ENCODE measurements at places on chromosomes 13 and 19.

GRCh38 chr19:799076-799881 lies 2.0 kb downstream of the PTBP1 start:
- no peak for DNase-seq

- DNase-seq: peak; percentile 52
Measured at GRCh38 chr19:35757231-35757748, 461 bp upstream of the HSPB6 start.

- DNase-seq: no peak
Measured at GRCh38 chr19:15113245-15114152, 6.3 kb downstream of the SYDE1 start.

- DNase-seq: no peak
Measured at GRCh38 chr13:77836423-77836822, 82.2 kb downstream of the EDNRB start.

- no peak for DNase-seq
Measured at GRCh38 chr13:45879666-45880065, 28.1 kb upstream of the SIAH3 start.

GRCh38 chr19:46101293-46101692 lies 23.2 kb downstream of the IGFL3 start:
- DNase-seq: no peak

- no peak for DNase-seq
Measured at GRCh38 chr13:67069117-67069767, 160.9 kb downstream of the PCDH9 start.

- peak; percentile 62 for DNase-seq
Measured at GRCh38 chr19:10295305-10295846, 5.6 kb downstream of the ICAM5 start.

GRCh38 chr19:33502521-33502920 lies 19.1 kb downstream of the PEPD start:
- no peak for DNase-seq

GRCh38 chr19:37572203-37572602 lies 22.4 kb downstream of the ZNF571 start:
- no peak for DNase-seq

DNA sequence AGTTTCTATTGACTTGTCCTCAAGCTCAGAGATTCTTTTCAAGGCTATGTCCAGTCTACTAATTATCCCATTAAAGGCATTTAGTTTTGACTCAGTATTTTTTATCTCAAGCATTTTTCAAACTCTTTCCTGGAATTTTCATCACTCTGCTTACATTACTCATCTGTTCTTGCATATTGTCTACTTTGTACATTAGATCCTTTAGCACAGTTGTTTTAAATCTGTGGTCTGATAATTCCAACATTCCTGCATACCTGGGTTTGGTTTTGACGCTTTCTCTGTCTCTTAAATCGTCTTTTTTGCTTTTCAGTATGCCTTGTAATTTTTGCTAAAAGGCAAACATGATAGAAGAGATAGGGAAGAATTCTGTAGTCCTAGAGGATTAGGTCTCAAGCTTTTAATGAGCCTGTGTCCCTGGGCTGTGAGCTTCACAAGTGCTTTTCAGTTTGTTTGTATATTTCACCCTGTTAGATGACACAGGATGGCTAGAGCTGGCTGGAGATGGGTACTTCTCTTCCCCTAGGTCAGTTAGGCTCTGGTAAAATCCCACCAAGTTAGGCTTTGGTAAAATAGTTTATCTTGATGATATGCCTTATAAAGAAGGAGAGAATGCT lies 46.1 kb upstream of the GPC6 start:
- no peak for DNase-seq

DNA sequence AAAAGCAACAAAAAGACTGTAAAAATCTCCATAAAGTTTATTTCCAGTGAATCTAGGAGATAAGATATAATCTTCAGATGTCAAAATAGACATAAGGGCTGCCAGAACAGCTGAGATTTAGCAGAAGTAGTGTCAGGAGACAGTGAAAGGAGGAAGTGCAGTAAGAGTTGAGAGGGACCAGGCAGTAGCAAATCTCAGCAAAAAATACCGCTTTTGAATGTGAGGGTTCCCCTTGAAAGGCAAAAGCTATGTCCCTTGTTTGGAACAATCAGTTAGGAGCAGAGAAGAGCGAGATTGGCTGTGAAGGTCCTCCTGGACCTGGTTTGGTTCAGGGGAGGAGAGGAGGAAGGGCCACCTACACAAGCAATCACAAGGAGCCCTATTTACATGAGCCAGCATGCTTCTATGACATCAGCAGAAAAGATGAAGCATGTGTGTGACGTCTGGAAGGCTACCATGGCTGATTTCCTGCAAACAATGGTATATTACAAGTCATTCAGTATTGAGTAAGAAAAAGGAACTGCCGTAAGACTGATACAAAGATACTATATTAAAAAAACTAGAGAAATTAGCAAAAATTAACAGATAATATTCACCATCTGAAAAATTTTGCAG lies 98.9 kb upstream of the SIAH3 start:
- DNase-seq: no peak

- peak; percentile 40 for DNase-seq
Measured at GRCh38 chr13:99119656-99120055, 81.0 kb upstream of the UBAC2 start.

- DNase-seq: no peak
Measured at GRCh38 chr13:50993371-50993770, 83.8 kb downstream of the RNASEH2B start.

DNA sequence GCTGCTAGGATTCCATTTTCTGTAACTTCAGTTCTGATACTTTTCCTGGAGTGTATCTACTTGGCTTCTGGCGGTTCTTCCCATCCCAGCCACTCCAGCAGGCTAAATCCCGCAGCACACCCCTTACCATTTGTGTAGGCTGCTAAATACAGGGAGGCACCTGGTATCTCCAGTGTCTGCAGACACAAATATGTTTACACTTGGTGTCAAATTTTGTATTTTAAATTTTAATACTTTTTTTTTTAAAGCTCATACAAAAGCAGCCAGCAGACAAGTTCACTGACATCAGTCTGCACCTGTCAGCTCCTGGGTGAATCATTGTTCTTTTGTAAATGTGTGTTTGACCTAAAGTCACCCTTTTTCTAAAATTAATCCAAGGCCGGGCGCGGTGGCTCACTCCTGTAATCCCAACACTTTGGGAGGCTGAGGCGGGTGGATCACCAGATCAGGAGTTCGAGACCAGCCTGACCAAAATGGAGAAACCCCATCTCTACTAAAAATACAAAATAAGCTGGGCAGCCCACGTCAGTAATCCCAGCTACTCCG lies 3.4 kb upstream of the ZSCAN4 start:
- no peak for DNase-seq

- no peak for DNase-seq
Measured at GRCh38 chr19:33926306-33926705, 129.6 kb downstream of the KCTD15 start.

DNA sequence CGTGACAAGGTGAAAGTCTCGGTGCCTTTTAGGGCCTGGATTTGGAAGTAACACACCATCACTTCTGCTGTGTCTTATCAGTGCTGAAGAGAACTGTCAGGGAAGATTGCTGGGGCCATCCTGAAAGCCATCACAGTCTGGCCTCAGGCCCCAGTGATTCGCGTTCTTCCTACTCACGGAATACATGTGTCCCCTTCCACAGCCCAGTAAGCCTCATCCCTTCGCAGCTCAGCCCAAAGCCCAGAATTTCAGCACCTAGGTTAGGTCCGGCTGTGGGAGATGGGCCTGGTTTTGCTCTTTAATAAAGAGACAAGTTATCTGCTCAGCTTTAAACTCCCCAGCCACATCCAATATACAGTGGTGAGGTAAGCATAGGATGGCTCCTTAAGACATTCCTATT lies 113.0 kb upstream of the SPACA7 start:
- no peak for DNase-seq

DNA sequence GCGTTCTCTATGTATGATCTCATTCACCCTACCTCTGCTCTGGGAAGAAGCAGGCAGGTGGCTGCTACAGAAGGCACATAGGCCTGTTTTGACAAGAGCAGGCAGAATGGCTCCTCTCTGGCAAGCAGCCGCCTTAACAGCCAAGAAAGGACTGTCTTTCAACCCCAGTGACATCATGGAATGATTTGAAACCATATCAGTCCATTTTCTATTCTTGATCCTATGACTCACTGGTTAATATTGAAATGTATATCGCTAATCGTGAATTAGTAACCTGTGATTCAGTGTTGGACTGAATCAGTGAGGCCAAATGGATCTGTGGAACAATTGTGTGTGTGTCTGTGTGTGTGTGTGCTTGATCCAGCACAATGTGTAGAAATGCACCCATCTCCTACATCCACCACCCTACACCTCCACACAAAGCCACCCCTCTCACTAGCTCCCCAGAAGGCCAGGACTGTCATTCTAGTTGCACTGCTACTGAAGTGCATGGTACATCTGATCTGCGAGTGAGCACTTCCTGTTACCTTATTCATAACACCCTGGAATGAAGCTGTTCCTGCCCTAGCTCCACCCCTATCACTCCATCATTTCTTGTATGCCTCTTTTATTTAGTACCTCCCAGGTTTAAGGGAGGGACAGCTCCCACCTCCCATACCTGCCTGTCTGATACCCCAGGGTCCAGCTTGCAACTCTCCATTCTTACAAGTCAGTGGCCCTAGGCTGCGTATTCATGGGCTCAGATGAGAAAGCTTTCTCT lies 460.0 kb downstream of the FOXO1 start:
- peak; percentile 56 for DNase-seq

DNA sequence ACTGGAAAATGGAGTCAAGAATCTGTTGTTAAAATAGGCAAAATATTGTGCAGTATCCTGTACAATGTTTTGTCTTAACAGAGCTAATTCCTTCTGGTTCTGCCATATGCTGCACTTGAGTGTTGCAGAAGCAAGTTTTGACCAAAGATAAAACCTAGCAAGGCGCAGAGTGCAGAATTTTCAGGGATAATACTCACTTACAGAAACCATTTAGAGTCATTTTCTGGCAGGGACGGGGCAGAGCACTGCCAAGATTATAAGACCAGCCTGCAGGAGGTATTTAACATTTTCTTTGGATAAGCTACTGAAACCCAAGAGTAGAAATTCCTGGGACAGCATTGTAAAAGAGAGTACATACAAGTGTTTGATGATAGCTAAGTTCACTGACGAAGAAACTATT lies 159.5 kb upstream of the EDNRB start:
- no peak for DNase-seq

- DNase-seq: no peak
Measured at GRCh38 chr19:293436-294110, 2.4 kb upstream of the PLPP2 start.

DNA sequence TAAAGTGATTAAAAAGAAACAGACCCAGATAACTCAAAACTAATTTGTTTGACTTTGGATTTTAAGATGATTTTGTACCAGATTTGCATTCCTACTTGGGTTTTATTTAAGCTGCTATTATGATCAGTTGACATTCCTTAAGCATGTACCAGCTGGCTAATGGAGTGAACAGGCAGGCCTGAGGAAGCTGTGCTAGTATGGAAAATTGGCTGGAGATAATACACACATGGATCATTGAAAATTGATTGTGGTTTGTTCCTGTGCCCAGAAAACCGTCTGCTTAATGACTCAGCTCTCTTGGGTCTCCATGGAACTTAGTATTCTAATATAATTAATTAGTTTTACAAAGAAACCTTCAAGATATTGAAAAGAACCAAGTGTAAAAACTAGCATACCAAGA lies 22.6 kb downstream of the POLR1D start:
- DNase-seq: no peak

GRCh38 chr19:4376991-4377781 lies 23.2 kb downstream of the SH3GL1 start:
- DNase-seq: no peak

DNA sequence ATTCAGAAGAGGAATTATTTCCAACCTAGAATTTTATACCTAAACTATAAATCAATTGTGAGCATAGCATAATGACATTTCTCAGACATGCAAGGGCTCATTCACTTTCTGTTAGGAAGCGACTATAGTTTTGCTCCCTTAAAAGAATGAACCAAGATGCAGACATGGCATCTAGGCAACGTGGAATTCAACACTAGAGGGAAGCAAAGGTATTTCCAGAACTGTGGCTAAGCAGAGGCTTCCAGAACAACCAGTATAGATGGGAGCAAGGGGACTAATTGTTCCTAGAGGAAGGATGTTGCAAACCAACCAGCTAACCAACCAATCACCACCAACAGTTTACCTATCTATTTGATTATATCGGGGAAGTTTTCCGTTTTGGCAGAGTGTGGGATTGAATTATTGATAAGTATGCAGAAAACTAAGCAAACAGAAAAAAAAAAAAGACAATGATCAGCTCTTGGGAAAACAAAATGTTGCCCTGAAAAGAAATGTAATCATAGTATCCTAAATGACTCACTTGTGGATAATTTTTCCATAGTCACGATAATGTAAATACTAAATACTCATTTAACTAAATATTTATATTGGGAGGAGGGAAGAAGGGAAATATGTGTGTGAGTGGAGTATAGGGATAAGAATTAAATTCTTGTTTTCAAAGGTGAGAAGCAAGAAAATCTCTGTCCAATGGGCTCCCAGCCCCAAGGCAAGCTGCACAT lies 21.1 kb downstream of the ARL11 start:
- no peak for DNase-seq

DNA sequence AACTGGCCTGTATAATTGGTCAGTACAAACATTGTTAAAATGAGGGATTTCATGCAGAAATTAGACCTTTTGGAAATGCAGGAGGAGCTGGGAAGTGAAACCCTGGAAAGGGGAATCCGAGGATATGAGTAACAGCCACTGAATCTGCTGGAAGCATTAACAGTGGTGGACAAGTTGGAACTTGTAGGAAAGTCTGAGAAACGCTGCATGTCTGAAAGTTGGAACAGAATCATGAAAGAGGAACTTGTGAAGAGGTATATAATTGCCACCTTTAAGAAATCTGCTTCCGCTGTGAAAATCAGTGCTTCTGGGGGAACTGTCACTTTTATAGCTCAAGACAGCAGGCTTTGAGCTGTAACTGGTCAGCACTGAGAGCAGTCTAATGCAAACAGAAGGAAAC lies 716.5 kb upstream of the PRR20A start:
- no peak for DNase-seq

GRCh38 chr13:32248801-32249200 lies 66.4 kb downstream of the ZAR1L start:
- no peak for DNase-seq

DNA sequence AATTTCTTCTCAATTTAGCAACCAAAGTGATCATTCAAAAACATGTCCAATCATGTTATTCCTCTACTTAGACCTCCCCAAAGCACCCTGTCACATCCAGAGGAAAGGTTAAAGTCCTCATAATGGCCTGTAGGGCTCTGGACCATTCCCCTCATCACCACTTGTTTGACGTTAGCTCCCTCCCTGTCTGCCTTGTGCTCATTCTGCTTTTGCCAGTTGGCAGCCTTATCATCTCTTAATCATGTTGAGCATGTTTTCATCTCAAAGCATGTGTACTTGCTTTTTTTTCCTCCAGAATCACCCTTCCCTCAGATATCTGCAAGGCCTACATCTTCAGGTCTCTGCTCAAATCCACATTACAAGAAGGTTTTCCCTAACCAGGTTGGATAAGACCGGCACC lies 25.9 kb downstream of the UBAC2 start:
- no peak for DNase-seq

DNA sequence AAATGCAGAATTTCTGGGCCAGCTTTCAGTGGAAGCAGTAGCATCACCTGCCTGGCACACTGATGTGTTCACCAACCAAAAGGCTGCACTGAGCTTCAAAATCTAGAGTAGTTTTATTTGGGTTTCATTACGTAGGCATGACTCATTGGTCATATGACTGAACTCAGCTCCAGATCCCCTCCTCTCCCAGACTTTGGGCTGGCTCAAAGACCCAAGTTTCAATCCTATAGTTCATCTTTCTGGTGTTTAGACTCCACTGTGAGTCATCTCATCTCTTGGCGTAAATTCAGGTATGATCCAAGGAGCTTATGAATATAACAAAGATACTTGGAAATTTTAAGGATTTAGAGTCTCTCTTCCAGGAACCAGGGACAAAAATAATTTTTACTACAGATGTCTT lies 17.7 kb downstream of the ZMYM5 start:
- DNase-seq: no peak

Measured in activated CD4-positive, CD25-positive, alpha-beta regulatory T cell treated with anti-CD3 and anti-CD28 coated beads, Interleukin-2, amount 50 U/mL, for 72 hours (primary cell).